Nephron progenitor cell (in vitro differentiated cells): ENCODE measurements at places on chromosomes 7 and 10.

DNA sequence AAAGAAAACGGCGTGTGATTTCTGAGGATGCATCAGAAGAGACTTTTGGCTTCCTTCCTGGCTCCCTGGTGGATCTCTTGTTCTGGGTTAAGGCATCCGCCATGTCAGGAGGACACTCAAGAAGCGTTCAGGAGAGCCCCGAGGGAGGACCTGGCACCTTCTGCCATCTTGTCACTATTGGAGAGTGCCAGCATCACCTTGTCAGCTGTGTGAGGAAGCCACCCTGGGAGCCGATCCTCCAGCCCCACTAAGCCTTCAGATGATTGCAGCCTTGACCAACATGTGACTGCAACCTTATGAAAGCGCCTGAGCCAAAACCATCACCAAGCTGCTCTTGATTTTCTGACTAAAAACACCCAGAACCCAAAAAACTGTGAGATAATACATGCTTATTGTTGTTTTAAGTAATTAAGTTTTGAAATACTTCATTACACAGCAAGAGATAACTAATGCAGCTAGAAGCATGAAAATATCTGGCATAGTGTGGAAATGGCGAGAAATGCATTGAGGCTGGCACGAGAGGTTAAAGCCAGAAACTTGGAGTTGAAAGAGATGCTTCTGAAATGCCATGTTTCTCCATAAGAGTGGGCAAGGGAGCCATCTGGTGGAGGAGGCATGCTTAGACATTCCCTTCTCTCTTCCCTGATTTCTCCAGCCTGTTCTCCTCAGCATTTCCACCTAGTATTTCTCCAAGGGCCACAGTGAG is 5.4 kb upstream of the ZFYVE27 start:
- peak; percentile 71 for DNase-seq

- no peak for DNase-seq
Measured at GRCh38 chr7:77903597-77903996, 105.0 kb downstream of the PHTF2 start.

DNA sequence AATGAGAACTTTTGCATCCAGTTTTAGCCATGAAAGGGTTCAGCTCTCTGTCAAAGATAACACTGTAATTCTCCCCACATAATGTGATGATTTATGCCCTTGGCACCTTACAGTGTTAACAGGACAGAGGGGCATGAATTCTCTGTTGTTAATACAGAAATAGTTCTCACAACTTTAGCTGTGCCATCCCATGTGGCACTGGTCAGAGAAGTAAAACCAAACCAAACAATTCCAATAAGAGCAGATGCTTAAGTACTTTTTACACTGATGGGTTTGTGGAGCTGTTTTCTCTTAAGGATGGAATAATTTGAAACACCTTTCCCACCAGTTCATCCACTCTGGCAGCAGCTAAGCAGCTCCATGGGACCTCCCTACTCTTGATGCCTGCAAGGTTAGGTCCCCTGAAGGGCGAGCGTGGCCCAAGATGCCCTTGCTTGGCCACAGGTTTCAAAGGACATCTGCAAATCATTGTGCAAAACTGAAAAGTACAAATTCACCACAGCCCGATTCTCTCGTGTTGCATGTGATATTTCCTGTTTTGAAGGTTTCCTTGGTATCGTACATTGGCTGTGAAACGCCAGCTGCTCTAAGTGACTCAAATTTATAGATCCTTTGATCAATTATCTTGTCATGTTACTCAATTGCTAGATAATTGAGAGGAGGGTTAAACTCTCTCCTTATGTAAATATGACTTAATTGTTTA is 82.5 kb upstream of the CREB5 start:
- DNase-seq, result no peak

- no peak for DNase-seq
Measured at GRCh38 chr7:13496976-13497375, 492.5 kb downstream of the ETV1 start.

- DNase-seq, result no peak
Measured at GRCh38 chr10:1210667-1211066, 154.5 kb downstream of the WDR37 start.

DNA sequence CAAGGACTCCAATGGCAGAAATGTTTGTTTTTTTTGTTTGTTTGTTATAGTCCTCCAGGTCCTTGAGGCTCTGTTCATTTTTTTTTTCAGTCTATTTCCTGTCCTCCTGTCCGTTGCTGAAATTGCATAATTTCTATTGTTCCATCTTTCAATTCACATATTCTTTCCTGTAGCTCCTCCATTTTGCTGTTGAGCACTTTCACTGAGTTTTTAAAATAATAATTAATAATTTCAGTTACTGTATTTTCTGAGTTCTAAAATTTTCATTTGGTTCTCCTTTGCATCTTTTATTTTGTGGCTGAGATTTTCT is 202.3 kb upstream of the AGR3 start:
- no peak for DNase-seq

DNA sequence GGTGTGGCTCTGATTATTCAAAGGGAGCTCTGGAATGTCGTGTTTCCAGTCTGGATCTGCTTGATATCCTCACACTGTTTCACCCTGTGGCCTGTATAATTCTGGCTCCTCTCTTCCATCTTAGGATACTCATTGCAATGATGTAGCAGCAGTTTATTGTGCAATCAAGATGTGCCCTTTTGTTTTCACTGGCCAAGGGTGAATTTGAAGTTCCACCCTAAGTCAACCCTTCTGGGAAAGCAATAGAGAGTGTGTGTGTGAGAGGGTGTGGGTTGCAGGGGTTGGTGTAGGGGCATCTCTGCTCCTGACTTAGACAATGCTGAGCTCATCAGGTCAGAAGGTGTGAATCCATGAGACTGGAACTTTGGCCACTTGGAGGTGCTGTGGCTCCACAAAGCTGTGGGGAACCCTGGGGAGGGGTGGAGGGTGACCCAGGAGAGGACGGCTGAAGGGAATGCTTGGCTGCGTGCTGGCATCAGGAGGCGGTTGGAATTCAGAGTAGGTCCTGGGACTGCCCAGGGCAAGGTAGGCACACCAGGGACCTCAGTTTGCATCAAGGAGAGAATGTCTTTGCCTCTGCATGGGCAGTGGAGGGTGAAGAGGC is 118.0 kb upstream of the PRSS58 start:
- peak; percentile 40 for DNase-seq

- no peak for DNase-seq
Measured at GRCh38 chr7:37394158-37394557, 54.5 kb downstream of the ELMO1 start.

- no peak for DNase-seq
Measured at GRCh38 chr10:3972460-3973301, 187.7 kb upstream of the KLF6 start.

DNA sequence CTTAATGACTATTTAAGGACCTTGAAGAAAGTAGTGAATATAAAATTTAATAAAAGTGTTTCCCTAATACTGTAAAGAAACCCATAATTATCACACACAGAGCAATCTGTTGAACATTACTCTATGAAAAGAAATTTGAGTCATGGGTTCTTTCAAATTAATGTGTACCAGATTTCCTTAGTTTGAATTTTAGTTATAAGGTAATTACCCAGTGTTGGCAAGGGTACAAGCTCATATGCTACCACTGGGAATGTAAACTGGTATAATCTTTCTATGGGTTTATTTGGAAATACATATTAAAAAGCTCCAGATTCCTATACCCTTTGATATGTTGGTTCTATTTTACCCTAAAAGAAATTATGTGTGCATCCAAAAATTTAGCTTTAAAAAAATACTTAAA is 22.9 kb downstream of the PANK1 start:
- DNase-seq, result no peak

DNA sequence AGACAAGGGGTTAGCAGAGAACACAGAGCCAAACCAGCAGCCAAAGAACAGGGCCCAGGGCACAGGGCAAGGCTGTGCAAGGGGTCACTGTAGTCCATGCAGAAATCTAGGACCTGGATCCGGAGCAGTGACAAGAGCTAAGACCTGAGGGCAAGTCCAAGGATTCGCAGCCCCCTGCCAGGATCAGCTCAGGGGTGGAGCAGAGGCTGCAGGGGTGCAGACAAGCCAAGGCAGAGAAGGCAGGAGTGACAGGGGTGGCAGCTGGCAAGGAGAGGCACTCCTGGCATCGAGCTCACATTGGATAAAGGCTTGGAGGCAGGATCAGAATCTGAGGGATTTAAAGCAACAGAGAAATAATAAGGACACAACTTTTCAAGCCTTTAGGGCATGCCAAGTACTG is 80.7 kb upstream of the NANOS1 start:
- no peak for DNase-seq

DNA sequence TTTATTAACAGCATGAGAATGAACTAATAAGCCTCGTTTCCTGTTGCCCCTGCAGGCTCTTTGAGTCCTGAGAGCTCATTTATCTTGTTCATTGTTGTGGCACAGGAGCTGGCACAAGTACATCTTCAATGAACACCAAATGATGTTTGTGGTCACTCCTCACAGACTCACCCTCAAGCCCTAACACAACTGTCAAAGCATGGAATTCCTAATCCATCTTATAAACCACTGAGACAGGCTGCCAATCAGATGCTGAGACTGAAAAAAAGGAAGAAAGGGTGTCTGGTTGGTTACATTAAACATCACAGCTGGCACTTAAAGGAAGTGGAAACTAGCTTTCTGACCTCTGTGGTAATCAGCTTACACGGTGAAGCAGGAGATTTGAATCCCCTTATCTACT is 7.7 kb upstream of the CCDC172 start:
- no peak for DNase-seq

DNA sequence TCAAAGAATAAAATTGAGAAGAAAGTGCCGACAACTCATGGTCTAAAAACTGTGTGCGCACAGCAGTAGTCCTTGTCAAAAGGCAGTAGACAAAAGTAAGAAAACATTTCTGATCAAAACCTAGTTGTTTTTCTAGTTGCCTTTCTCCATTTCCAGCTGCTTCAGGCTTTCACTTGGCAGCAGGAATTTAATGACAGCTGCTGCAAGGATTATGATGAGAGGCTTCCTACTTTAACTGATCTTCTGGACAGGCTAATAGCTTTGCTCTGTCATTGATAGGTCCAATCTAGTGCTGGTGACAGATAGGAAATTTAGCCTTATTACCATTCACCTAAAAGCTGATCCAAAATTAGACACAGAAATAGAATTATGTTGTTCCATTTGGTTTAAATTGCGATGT is 110.7 kb upstream of the SEMA3C start:
- DNase-seq, result no peak

DNA sequence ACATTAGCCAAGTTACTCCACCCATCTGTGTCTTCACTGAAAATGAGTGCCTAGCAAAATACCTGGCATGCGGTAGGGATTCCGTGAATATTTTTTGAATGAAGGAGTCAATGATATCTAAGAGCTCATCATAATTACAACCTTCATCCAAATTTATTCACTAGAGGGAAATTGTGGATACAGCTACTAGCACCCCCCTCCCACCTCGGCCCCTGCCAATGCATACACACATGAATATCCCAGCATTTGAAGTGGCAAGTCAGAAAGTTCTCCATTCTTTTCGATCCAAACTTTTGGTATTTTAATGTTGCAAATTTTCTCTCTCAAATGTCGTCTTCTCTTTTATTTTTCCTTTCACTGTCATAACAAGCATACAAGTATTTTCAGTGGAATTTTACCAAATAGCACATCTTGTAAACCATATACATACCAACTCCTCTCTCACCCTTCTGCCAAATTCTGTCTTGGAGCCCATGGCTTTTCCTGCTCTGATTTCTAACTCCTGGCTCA is 164.3 kb downstream of the GRID1 start:
- no peak for DNase-seq

- DNase-seq, result no peak
Measured at GRCh38 chr7:88546808-88547207, 212.7 kb upstream of the ZNF804B start.

DNA sequence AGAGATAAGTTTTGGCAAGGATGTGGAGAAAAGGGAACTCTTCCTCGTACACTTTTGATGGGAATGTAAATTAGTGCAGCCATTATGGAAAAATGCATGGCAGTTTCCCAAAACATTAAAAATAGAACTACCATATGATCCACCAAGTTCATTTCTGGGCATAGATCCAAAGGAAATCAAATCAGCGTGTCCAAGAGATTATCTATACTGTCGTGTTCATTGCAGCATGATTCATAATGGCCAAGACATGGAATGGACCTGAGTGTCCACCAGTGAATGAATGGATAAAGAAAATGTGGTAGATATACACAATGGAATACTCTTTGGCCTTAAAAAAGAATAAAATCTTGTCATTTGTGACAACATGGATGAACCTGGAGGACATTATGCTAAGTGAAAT is 70.3 kb upstream of the RSU1 start:
- DNase-seq, result no peak

DNA sequence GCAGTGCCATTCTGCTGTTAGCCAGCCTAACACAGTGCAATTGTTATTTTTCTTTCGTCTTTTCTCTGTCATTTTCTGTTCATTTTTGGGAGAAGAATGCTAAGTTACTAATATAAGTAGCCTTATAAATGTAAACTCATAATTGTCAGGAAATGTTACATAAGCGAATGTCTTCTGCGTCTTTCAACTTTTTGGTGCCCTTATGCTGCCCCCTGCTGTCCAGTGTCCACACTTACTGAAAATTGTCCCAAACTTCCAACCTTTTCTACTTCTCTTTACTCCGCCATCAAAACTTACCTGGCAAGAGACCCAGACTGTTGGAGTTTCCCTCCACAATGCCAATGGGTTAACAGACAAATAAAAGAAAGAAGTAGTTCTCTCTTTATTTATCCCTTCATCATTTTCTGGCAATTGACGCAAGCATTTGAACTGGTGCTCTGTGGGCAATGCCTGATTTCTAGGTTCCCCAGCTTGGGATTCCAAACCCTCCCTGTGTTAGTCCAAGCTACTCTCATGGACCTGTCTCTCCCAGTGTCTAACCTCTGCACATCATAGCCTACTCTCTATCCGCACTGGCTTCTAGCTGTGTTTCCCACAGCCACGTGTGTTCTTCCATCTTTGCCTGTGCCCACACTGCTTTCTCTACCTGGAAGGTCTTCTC is 21.0 kb upstream of the EPC1 start:
- peak; percentile 65 for DNase-seq

- DNase-seq, result no peak
Measured at GRCh38 chr7:37796138-37796775, 52.1 kb upstream of the NME8 start.

GRCh38 chr10:126421756-126422256 is 33.5 kb upstream of the ADAM12 start:
- no peak for DNase-seq

DNA sequence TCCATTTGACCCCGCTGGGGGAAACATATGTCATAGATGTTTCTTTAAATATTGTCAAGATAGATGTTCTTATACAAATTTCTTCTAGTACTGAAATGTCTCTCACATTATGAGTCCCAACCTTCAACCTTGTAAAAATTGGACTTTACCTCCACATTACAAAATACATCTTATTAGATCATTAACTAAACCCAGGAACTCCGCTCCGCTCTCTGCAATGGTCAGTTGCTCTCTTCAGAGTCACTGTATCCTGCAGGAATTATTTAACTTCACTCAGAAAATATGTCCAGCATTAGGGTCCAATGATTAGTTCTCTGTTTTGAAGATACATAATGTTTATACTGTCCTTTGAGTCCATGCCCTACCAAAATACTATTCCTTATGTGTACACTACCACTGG is 8.5 kb upstream of the AKR1D1 start:
- no peak for DNase-seq

DNA sequence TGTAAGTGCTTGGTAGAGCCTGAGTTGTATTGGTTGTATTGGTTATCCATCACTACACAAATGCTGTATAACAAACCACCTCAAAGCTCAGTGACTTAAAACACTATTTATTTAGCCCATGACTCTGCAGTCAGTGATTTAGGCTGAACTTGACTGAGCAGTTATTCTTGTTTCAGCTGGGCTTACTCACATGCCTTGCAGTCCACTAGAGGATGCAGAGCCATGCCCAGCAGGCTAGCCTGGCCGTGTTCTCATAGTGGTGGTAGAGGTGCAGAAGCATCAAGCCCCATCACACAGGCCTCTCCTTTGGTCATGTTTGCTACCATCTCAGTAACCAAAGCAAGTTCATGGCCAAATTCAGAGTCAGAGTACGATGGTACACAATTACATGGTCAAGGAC is 43.9 kb downstream of the LUC7L2 start:
- DNase-seq, result no peak
